ENCODE measurements at places on chromosomes 11 and 22. TPM values are rescaled to one million over a fixed set of nuclear protein-coding genes. Genes with fewer than 3 reads are reported as not detected.
A peak's percentile ranks its signal among the peaks of the same experiment; 100 is the strongest.

- DNase-seq, result no peak
Observed at GRCh38 chr11:119108146-119108856, 1.2 kb downstream of the C2CD2L start.

GRCh38 chr22:24216541-24217209, 28.2 kb downstream of the GGT5 start:
- DNase-seq, result no peak

TRIM34 gene
- total RNA-seq, result 4.6 TPM

GSC2 gene
- 0.26 TPM for total RNA-seq

MS4A12 gene
- not detected for total RNA-seq

DNA sequence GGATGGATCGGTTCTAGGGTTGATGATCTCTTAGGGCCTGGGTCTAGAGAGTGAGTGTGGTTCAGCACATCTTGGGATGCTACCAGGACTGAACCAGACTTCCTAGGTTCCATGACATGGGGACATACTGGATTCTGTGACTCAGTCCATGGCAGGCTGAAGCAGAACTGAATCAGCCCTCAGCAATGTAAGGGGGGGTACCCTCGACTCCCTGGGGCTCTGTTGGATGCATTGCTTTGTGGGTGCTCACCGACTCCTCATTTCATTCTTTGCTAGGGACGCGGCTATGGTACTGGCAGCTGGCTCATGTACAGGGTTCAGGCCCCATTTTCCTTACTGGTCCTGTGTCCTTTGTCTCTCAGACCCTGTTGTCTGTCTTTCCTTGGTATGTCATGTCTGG, 733 bp upstream of the GRAMD1B start:
- no peak for DNase-seq

- no peak for DNase-seq
Observed at GRCh38 chr22:42439821-42440674, 7.8 kb upstream of the NFAM1 start.

DNA sequence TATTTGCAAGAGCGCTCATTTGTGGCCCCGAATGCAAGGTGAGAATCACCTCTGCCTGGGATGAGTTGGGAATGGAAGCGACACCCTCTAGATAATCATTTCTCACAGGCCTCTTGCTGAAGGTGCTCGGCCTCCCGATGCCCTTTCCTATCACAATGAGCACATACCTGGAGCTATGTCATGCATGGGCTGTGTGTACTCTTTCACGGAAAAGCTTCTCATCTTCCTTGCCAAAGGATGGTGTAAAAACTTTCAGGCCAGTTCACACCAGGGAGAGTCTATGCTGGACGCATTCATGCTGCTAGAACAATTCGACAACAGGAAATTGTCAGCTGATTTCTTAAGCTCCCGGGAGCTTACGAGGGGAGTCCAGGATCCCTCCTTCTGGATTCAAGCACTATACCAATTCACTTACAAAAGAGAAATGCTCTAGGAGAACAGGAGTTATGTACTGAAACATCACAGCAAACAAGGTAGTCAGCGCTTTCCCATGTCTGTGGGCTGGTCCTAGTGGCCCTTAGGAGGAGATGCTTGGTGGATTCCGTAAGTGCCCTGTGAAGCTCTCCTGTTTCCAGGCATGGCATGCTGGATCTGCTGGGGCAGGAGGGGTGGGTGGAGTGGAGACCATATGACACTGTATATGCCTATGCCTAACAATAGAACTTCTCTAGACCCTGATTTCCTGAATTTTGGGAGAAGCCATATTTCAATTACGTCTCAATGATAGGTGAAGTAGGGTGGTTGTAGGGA, 53.1 kb upstream of the B3GAT1 start:
- no peak for DNase-seq

GRCh38 chr11:104736502-104736901, 161.8 kb downstream of the CASP12 start:
- no peak for DNase-seq

GRCh38 chr22:48236261-48236660, 1473.8 kb downstream of the TBC1D22A start:
- no peak for DNase-seq

DNA sequence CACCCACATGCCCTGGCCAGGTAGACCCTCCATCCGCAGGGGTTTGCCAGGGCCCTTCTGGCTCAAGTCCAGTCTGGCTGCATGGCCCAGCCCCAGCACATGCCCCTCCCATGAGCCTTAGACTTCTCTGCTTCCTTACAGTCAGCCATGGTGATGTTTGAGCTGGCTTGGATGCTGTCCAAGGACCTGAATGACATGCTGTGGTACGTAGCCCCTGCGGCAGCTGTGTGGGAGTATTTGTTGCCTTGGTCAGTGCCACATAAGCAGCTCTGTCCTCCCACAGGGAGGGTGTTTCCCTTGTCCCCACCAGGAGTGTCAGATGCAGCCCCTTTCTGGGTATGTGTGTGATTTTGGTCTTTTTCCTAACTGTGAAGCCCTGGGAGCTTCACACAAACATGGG, 17.5 kb downstream of the CDC45 start:
- no peak for DNase-seq

DNA sequence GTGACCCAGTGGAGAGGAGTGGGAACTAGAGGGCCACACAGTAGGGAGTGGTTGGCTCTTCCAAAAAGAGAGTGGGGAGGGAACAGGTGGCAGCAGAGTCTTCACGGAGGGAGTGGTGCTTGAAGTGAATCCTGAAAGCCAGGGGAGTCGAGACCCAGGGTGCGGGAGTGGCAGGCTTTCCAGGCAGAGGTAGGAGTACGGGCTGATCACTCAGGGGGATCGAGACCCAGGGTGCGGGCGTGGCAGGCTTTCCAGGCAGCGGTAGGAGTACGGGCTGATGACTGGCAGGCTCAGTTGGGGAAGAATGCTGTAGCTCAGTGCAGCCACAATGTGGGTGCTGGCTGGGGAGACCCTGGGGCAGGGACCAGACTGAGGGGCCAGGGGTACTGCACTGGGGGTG, 148.2 kb downstream of the TBC1D22A start:
- no peak for DNase-seq

TYR gene
- not detected for total RNA-seq

DNA sequence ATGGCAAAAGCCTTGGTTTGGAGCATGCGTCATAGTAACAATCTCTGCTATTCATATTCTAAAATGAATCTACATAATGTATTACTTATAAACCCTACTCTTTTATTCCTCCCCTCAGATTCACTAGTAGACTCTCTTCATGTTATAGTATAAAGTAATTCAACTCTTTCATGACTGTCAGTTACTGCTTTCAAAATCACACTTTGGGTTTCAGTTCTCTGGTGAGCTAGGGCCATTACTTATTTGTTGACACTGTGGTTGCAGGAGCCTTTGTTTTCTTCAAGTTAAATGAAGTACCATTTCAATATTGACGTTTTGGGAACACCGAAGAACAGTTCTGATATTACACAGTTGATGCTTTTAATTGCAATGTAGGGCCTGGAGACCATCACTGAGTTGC, 378.4 kb downstream of the DDX10 start:
- no peak for DNase-seq

CALCA gene
- total RNA-seq, result not detected

MN1 gene
- total RNA-seq, result 0.07 TPM

SLC22A9 gene
- total RNA-seq, result not detected

- no peak for DNase-seq
Observed at GRCh38 chr22:20899827-20900423, 17.3 kb upstream of the CRKL start.

- no peak for DNase-seq
Observed at GRCh38 chr11:1706634-1707400, 9.8 kb downstream of the KRTAP5-6 start.

DNA sequence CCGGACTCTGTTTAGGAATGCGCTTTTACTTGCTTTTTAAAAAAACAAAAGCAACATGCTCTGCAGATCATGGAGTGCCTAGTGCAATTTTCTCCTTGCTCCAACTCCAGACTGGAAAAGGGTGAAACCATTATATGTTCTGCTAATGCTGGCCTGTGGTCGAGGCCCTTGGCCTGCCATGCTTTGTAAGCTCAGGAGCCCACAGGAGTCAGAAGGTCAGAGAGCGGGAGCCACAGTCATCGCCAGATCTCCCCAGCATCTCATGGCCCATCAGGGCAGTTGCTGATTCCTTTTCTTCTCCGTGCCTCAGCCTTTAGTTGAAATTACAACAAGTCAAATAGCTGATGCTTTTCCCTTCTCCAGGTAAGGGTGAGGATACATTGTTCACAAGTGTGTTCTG, 80.3 kb downstream of the DDIAS start:
- DNase-seq, result no peak

FLRT1 gene
- not detected for total RNA-seq

DNA sequence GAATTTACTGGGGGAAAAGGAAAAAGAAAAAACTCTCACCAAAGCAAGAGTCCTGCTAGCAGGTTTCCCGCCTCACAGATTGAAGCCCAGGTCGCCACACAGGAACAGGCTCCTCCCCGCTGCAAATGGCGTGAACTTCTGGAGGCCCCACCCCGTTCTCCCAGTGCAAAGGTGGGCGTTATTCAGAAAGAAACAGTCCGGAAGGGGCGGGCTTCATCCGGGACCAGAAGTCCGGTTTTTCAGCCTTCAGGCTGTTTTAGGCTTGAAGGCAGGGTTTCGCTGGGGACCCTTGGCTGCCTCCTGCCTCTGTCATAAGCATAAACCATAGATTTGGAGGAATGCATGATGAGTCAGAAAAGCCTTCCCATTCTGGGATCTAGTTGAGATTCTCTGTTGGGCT, 148.3 kb upstream of the POU2AF2 start:
- DNase-seq, result no peak

DNA sequence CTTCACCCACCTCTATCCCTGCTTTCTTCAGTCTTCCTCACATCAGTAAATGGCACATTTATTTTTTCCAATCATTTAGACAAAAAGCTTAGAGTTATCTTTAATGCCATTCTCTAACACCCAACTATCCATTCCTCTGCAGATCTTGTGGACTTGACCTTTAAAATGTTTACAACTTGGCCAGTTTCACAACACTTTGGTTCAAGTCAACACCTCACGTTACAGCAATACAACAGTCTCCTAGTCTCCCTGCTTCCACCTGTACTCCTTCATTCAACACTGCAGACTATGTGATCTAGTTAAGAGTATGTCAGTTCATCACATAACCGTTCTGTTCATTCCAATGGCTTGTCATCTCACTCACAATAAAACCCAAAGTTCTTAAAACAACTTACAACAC, 305.2 kb downstream of the SWAP70 start:
- no peak for DNase-seq

DNA sequence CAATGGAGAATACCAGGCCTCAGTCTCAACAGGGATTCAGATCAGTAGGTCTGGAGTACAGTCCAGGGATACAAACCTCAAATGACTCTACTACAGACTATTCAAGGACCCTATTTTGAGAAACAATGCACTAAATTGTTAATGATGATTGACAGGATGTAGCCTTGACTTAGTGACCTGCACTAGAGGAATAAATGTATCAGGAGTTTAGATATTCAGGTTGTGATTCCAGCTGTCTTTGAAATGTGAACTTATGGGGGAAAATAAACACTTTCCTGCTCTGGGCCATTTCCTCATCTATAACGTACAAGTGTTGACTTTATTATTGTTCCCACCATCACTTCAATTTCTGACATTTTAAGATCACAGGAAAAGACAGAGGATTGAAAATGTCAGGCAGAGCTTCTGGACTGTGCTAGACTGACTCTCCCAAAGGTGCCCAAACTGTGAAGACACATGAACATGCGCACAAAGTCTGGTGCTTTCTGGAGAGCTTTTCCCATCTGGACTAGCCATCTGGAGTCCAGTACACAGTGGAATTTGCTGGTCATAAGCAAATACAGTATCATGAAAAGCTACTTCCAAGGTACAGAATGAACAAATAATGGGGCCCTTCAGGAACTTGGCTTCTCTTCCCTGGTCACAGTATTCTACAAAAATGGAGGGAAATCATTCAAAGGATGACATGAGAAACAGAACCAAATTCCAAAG, 110.4 kb downstream of the USP35 start:
- DNase-seq, result no peak

- no peak for DNase-seq
Observed at GRCh38 chr11:2368178-2368850, 8.8 kb upstream of the CD81 start.

LMNTD2 gene
- total RNA-seq, result 0.64 TPM

OR8A1 gene
- not detected for total RNA-seq

DNA sequence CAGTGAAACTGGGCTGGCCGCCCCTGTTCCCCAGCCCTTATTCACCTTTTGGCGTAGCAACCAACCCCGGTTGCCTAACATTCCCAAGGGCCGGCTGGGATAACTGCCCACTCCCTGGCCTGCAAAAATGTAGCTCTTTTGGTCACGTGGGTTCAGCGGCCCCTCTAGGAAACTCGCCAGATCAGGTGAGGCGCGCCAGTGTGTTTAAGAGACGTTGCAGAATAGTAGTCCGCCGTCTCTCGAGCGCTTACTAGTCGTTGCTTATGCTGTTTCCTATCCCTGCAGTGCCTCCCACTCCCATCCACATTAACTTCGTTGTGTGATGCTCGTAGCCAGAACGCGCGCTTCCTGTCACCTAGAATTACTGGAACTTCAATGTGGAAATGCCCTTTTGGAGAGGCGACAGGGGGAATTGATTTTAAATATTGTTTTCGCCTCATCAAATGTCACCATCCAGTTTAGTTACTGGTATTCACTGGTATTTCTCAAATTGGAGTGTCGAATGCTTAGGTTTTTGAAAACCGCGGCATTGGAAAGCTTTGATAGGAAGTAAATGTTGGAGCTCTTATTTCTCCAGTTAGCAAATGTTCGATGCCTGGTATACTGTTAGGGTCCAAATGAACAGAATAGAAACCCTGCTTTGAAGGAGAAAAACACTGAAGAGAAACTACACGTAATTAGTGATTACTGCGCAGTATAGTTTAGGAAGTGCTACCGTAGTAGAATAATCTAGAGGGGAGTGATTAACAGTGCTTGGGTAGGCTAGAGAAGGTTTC, 823 bp downstream of the CEP57 start:
- peak; percentile 35 for DNase-seq

IGSF9B gene
- total RNA-seq, result 73.6 TPM

- DNase-seq, result peak; percentile 19
Observed at GRCh38 chr11:122727101-122727929, 71.8 kb downstream of the UBASH3B start.

GRCh38 chr11:115959081-115959486, 454.9 kb upstream of the CADM1 start:
- no peak for DNase-seq

ACTN3 gene
- total RNA-seq, result not detected

CTSW gene
- total RNA-seq, result 7.4 TPM

MAPK8IP1 gene
- 0.51 TPM for total RNA-seq

DNA sequence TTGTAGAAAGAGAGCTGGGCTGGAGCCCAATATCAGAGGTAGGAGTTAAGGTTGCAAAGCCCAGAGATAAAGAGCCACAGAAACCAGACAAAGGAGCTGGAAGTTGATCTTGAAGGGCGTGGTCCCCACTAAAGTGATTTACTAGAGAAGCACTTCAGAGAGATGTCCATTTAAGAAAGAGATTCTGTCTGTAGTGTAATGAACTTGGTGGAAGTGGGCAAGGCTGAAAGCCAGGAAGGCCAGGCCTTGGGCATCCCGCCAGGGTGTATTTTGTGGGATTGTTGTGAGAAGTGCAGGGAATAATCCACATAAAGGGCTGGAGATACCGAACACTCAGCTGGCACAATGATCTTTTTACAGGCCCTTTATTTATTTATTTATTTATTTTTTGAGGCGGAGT, 1398.8 kb downstream of the TBC1D22A start:
- no peak for DNase-seq

MLC1 gene
- not detected for total RNA-seq

GRCh38 chr22:37470087-37470445, 16.1 kb downstream of the MFNG start:
- DNase-seq, result no peak

All from activated T-helper 1 cell treated with anti-CD3 and anti-CD28 coated beads, Interleukin-12 subunit alpha, Interleukin-12 subunit beta, Interleukin-2, Interleukin-4 antibody, amounts not matched to agents 30 ng/mL and 10 ng/mL and 1 ng/mL, durations not matched to agents 14 hours and 24 hours and 36 hours (primary cell).